ENCODE measurements at places on chromosomes 3 and 15. TPM values are rescaled to one million over a fixed set of nuclear protein-coding genes. Genes with fewer than 3 reads are reported as not detected.

GRCh38 chr15:22958487-22959280 is 21.5 kb downstream of the CYFIP1 start:
- H3K27ac ChIP-seq = no peak overlapping the region
- H3K27me3 ChIP-seq = no peaks in the 10 kb centered on the region
- H3K36me3 ChIP-seq = no peaks in the 10 kb centered on the region

DNA sequence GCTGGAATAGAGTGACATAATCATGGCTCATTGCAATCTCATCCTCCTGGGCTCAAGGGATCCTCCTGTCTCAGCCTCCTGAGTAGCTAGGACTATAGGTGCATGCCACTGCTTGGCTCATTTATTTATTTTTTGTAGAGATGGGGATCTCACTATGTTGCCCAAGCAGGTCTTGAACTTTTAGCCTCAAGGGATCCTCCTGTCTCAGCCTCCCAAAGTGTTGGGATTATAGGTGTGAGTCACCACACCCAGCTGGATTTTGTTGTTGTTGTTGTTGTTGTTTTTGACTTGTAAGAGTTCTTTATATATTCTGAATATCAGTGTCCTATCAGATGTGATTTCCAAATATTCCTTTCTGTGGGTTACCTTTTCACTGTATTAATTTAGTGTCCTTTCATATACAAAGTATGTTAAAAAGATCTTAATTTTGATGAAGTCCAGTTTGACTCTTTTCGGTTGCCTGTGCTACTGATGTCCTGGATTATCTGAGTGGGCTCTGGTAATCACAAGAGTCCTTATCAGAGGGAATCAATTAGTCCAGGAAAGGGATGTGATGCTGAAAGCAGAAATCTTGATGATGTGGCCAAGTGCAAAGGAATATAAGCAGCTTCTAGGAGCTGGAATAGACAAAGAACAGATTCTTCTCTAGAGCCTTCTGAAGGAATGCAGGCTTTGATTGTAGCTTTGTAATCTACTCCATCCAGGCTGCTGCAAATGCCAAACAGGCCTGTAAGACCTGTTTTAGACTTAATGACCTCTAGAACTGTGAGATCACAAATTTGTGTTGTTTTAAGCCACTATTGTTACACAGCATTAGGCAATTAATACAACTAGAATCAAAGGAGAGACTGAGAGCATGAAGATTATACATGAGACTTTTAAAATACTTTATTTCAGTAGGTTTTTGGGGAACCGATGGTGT is 30.2 kb downstream of the NCK1 start:
- H3K4me3 ChIP-seq = no peak overlapping the region
- H3K27ac ChIP-seq = no peak overlapping the region
- H3K4me1 ChIP-seq = no peaks in the 10 kb centered on the region
- DNase-seq = no peak

DNA sequence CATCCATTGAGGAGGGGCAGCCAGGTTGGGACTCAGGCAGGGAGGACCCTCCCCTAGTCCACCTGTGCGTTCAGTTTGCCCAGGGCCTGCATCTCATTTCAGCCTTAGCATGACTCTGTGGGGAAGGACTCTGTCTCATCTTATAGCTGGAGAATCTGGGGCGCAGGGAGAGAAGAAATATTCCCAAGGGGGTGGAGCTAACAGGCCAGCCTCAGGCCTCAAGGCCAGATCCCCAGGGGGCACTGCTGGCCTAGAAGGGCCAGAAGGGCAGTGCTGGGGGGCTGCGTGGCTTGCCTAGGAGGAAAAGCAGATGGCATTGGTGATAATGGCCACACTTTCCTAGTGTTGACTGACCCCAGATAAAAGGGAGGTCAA is 10.9 kb downstream of the AMOTL2 start:
- H3K27ac ChIP-seq = peak overlapping the region; percentile 97
- peaks cover 8% of the 10 kb centered on the region for H3K4me1 ChIP-seq
- H3K27me3 ChIP-seq = no peaks in the 10 kb centered on the region

DNA sequence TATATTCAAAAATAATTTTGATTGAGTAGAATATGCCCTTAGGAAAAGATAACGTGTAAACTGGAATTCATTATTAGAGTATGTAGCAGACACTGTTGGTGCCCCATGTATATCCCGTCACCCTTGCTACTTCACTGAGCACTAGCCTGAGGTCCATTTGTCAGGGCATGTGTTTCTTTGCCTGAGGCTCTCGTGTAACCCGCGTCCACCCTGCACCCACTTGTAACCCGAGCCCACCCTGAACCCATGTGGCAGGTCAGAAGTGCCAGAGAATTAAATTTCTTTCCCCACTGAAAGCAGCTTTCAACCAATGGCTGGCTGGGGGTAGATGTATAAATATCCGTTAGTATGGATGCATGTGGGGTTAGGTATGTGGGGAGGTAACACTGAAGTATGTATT is 474.2 kb upstream of the ZNF385D start:
- no peak for DNase-seq
- H3K27me3 ChIP-seq = no peaks in the 10 kb centered on the region
- no peak overlapping the region for H3K27ac ChIP-seq
- no peaks in the 10 kb centered on the region for H3K4me1 ChIP-seq
- H3K36me3 ChIP-seq = no peaks in the 10 kb centered on the region

GRCh38 chr15:48354694-48355303 is 23.6 kb downstream of the DUT start:
- no peaks in the 10 kb centered on the region for H3K27me3 ChIP-seq
- DNase-seq = no peak
- no peaks in the 10 kb centered on the region for H3K36me3 ChIP-seq
- H3K27ac ChIP-seq = no peak overlapping the region

- no peak overlapping the region for H3K27ac ChIP-seq
- H3K4me1 ChIP-seq = no peaks in the 10 kb centered on the region
- no peaks in the 10 kb centered on the region for H3K27me3 ChIP-seq
- H3K36me3 ChIP-seq = no peaks in the 10 kb centered on the region
- DNase-seq = peak; percentile 60
Measured at GRCh38 chr3:126259411-126260391, 79.3 kb upstream of the ALDH1L1 start.

GRCh38 chr15:64690008-64690407 is 85.4 kb downstream of the RBPMS2 start:
- H3K4me3 ChIP-seq = no peak overlapping the region
- H3K36me3 ChIP-seq = no peaks in the 10 kb centered on the region
- H3K27me3 ChIP-seq = no peaks in the 10 kb centered on the region
- no peak for DNase-seq
- peaks cover 45% of the 10 kb centered on the region for H3K4me1 ChIP-seq
- peak overlapping the region; percentile 56 for H3K27ac ChIP-seq

DNA sequence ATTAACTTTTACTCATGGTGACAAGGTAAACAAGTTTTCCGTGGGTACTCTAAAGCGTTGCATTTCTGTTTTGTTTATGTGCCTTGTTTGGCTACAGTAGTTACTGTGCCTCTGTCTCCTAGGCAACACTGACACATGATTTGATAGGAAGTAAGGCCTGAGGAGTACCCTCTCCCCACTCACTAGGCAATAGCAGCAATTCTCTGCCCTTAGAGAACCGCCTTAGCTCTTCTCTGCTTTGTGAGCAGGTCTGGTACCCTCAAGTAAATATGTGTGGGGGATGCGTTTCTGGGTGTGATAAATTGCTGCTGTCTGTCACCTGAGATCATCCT is at the start of gene IL5RA:
Gene IL5RA (minus strand): TSS at position 76 of the 332 bp plus-strand sequence. CDS start 5,390 bp downstream, outside the sequence.
- H3K4me3 ChIP-seq = no peak within 1 kb of the TSS
- H3K27ac ChIP-seq = no peak within 1 kb of the TSS
- H3K36me3 ChIP-seq = no peaks in the 10 kb centered on the region
- no peaks in the 10 kb centered on the region for H3K27me3 ChIP-seq

GRCh38 chr3:174321548-174321947 is 537.6 kb upstream of the NAALADL2 start:
- no peak for DNase-seq
- no peak overlapping the region for H3K27ac ChIP-seq
- H3K27me3 ChIP-seq = no peaks in the 10 kb centered on the region
- no peaks in the 10 kb centered on the region for H3K4me1 ChIP-seq

DNA sequence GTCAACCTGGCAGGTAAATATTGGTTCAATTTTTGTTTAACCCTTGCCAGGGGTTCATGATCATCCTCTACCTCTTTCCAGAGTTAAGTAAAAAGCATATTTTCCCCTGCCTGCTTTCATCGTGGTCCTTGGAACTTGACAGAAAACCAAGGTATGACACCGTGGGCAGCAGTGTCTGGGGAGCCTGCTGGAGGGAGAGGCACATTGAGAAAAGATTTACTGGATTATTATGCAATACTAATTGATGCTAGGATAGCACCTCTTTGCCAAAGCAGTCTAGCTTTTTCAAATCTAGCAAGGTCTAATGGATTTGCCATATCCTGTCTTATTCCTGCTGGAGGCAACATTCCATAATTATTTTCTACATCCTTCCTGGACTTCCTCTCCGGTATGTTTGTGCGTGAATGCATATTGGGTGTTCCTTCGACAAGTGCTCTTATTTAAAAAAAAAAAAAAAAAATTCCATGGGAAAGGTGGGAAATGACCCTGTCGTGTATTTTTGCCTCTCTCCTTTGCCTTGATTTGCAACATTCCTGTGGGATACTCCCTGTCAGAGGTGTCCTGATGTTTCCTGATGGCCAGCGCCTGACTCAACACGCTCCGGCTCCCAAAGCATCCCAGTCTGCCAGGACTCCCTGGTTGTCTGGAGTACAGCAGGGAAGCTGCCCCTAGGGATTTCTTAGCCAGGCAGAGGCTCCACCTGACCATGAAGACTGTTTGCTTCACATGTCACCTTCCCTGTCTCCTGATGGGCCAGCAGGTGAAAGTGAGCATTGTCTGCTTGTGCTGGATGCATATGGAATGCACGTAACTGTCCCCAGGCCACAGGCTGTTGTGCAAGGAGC is 6.3 kb downstream of the BHLHE40 start:
- H3K4me1 ChIP-seq = peaks cover 22% of the 10 kb centered on the region
- DNase-seq = peak; percentile 59
- H3K36me3 ChIP-seq = no peaks in the 10 kb centered on the region
- H3K4me3 ChIP-seq = no peak overlapping the region

DNA sequence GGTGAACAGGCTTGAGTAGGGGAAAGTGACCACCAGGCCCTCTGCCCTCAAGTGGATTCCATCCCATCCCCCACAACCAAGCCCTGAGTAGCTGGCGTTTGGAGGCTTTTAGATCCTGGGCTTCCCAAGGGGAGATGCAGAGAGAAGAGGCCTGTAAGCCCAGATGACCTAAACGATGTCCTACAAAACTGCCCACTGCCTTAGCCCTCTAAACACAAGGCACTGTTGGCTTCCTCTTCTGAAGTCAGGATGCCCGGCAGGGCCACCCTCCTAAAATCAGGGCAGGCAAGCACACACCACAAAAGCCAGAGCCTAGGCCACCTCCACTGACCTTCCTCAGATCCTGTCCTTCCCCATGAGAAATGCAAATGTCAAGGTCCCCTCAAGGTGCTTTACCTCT is 68.6 kb downstream of the ADCY5 start:
- no peaks in the 10 kb centered on the region for H3K36me3 ChIP-seq
- no peak overlapping the region for H3K27ac ChIP-seq
- H3K27me3 ChIP-seq = no peaks in the 10 kb centered on the region
- no peak for DNase-seq
- H3K4me3 ChIP-seq = no peak overlapping the region

GRCh38 chr3:51190827-51191226 is 194.3 kb upstream of the MANF start:
- no peak overlapping the region for H3K4me3 ChIP-seq
- no peak overlapping the region for H3K27ac ChIP-seq
- H3K36me3 ChIP-seq = no peaks in the 10 kb centered on the region
- H3K27me3 ChIP-seq = no peaks in the 10 kb centered on the region
- no peak for DNase-seq

- DNase-seq = no peak
- H3K27me3 ChIP-seq = no peaks in the 10 kb centered on the region
- no peak overlapping the region for H3K4me3 ChIP-seq
- H3K36me3 ChIP-seq = no peaks in the 10 kb centered on the region
- no peak overlapping the region for H3K27ac ChIP-seq
Measured at GRCh38 chr15:48304398-48304797, 26.8 kb upstream of the DUT start.

DNA sequence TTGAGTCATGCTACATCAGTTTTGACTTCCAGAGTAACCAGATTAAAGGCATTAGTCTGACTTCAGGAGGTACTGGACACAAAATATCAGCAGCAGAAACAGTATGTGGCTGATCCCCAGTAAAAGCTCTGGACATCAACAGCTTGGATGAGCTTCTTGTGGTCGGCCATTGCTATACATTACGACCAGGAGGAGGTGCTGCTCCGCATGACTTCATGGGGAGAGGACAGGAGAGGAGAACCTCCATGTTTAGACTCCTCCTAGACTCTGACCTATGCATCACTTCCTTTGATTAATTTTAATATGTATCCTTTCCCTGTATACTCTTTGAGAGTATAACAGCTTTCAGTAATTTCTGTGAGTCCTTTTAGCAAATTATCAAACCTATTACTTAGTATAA is 285.6 kb upstream of the ARHGEF26 start:
- no peaks in the 10 kb centered on the region for H3K4me1 ChIP-seq
- no peak for DNase-seq
- no peaks in the 10 kb centered on the region for H3K36me3 ChIP-seq
- H3K27ac ChIP-seq = no peak overlapping the region

GRCh38 chr15:101049282-101049681 is 130.1 kb downstream of the LRRK1 start:
- H3K36me3 ChIP-seq = no peaks in the 10 kb centered on the region
- peaks cover 6% of the 10 kb centered on the region for H3K4me1 ChIP-seq
- H3K27me3 ChIP-seq = no peaks in the 10 kb centered on the region
- H3K27ac ChIP-seq = no peak overlapping the region

DNA sequence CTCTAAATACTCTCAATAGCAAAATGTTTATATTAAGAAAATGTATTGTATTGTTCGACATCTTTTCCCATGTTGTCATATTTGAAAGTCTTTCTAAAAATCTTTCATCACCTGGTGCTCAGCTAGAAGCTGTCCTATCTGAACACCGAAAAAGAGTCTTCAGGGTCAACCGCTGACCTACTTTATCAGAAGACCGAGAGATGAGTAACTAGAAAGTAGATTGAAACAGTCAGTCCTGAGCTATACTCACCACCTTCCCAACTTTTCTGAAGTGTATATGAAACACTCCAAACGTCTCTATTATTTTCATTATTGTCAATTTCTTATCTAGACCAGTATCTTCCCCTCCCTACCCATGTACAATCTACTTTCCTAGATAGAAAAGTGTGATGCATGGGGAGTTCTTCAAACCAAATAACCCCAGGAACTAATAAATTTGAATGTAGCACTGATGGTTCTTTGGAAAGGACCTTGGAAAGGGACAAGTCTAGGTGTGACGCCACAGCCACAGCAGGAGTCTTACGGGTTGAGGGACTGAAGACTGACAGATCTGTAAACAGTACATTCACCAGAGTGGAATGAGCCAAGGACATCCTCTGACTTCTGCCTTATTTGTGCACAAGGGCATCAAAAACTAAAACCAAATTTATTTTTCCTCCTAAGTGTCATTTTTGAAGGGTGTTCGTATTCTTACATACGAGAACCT is 58.6 kb downstream of the TMOD3 start:
- H3K4me3 ChIP-seq = no peak overlapping the region
- no peak for DNase-seq
- H3K4me1 ChIP-seq = no peaks in the 10 kb centered on the region
- H3K36me3 ChIP-seq = no peaks in the 10 kb centered on the region
- H3K27ac ChIP-seq = no peak overlapping the region

GRCh38 chr3:194587438-194587931 is 45.7 kb downstream of the TMEM44 start:
- H3K27ac ChIP-seq = no peak overlapping the region
- DNase-seq = no peak
- no peaks in the 10 kb centered on the region for H3K36me3 ChIP-seq
- no peak overlapping the region for H3K4me3 ChIP-seq
- no peaks in the 10 kb centered on the region for H3K4me1 ChIP-seq

FAM174B gene
- 7.5 TPM for total RNA-seq

GOLGA8T gene
- total RNA-seq = not detected

SLC12A1 gene
- total RNA-seq = not detected

LDHAL6B gene
- total RNA-seq = not detected

MYO5C gene
- 36.9 TPM for total RNA-seq
